ENCODE measurements at places on chromosomes 2 and 18.

- DNase-seq: no peak
These were observed 9.0 kb downstream of the DCDC2C start for GRCh38 chr2:3712424-3712823.

GRCh38 chr2:100891906-100892642, 72.1 kb downstream of the NPAS2 start:
- no peak for DNase-seq

- DNase-seq: no peak
These were observed 99.3 kb downstream of the STK39 start for GRCh38 chr2:168147830-168148794.

DNA sequence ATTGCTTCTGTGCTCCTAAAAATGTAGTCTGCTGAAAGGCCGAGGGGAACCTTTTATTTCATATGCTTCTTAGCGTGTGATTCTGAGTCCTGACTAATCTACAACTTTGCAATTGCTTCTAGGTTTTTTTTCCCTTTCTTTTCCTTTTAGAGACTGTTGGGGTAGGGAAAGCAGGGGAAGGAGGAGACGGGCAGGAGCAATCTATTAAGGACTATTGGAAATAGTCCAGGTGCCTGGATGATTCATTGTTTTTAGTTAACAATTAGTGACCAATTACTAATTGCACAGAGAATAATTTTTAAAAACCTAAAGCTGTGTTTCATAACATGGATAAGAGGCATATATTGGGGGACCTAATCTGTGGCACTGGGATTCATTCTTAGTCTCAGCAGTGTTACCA, 49.4 kb upstream of the STON1 start:
- no peak for DNase-seq

- no peak for DNase-seq
These were observed 1050.7 kb upstream of the PIK3C3 start for GRCh38 chr18:40904295-40904694.

- DNase-seq: no peak
These were observed 98.3 kb downstream of the KLHL14 start for GRCh38 chr18:32674491-32674890.

DNA sequence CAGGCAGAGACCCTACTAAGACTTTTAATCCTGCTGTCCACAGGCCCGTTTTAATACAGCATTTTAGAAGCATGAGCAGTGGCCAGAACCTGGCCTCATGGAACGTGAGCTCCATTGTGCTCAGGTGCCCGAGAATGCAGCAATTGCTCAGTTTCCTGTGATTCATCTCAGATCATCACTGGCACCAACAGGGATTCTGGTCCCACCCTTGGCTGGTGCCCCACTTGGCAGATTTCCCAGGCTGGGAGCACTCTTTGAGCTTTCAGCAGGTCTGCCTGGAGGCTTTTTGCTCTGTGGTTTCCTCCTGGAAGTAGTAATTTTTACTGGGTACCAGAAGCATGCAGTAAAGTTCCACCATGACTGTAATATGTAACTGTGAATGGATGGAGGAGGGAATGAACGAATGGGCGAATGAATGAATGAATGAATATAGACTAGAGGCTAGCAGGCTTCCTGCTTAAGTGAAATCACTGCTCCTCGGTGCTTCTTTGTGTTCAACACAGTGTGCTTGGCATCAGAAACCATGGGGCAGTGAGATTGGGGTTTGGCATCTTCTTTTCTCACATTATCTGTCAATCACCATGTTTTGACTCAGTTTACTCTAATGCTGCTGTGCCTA, 312.9 kb downstream of the PRKCE start:
- no peak for DNase-seq

- no peak for DNase-seq
These were observed 1.1 kb upstream of the IMP4 start for GRCh38 chr2:130341562-130342019.

Measured in stimulated activated CD8-positive, alpha-beta memory T cell treated with anti-CD3 and anti-CD28 coated beads, Interleukin-15, amount 100 ng/mL, for 24 hours (primary cell).